ENCODE measurements at places on chromosomes 7 and 10.

GRCh38 chr10:103712898-103713498, 142.4 kb downstream of the SH3PXD2A start:
- DNase-seq: peak; percentile 87

DNA sequence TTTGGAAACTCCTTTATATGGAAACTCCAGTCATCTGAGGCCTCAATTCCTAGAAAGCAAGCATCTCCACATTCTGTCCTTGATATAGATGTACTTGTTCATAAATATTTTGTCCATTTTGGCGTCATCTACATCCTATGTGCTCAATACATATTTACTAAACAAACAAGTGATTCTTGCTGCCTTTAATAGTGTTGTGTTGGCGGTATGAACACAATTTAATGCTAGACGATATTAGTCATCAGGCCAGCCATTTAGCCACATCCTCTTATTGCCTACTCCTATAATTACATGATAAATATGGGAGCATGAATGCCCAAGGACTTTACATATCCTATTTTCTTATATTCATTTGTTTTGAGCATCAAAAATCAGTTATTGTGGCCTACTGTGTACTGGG, 18.5 kb upstream of the IFRD1 start:
- DNase-seq: no peak

DNA sequence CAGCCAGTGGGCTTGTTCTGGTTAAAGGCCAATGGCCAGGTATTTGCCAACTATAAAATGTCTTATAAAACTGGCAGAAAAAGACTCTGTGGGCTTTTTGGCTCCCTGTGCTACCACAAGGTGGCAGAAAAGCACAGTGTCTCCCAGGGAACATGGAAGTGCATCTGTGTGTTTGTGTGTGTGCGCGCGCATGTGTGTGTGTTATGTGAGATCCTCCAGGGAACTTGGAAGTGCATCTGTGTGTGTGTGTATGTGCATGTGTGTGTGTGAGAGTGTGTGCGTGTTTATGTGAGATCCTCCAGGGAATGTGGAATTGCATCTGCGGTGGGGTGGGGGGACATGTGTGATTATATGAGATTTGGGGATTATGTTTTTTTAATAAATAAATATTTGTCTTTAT, 30.2 kb upstream of the ABI1 start:
- peak; percentile 38 for DNase-seq

DNA sequence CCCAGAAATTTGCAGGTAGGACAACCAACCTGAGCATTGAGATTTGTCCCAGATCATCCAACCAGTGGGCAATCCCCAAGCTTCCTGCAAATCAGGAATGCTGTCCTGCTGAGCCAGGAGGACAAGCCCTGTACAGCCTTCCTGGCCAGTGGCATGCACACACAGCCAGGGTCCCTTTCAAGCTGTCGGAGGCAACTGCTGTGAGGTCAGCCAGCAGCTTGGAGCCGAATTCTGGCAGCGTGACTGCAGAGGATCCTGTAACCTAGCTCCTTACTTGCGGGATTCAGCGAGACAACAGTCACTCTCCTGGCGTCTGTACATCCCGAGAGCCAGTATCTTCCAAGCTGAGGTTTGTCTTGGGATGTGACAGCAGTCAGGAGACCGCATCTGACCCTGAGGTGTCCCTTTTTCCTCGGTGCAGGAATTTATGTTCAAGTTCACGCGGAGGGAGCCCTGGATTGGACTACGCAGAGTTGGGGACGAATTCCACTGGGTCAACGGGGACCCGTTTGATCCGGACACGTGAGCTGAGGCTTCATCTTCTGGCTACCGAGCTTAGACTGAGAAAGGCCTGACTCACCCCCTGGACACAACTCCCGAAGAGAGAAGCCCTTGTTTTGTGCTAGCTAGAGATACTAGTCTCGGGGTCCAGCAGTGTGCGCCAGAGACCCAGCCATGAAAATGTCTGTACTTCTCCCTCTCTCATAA, 18.3 kb downstream of the CLEC2L start:
- no peak for DNase-seq

DNA sequence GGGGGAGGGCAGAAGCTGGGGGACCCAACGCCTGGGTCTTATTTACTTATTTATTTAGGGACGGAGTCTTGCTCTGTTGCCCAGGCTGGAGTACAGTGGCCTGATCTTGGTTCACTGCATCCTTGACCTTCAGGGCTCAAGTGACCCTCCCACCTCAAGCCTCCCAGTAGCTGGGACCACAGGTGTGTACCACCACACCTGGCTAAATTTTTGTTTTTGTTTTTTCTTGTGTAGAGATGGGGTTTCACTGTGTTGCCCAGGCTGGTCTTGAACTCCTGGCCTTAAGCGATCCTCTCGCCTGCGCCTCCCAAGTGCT, 1.7 kb upstream of the MOGAT3 start:
- DNase-seq: no peak
